Activated T-helper 1 cell treated with anti-CD3 and anti-CD28 coated beads, Interleukin-2, amount 50 U/mL, for 16 hours (primary cell): ENCODE measurements at places on chromosomes 16 and 17.

- no peak for DNase-seq
Observed at GRCh38 chr16:89065458-89065822, 28.2 kb upstream of the ACSF3 start.

DNA sequence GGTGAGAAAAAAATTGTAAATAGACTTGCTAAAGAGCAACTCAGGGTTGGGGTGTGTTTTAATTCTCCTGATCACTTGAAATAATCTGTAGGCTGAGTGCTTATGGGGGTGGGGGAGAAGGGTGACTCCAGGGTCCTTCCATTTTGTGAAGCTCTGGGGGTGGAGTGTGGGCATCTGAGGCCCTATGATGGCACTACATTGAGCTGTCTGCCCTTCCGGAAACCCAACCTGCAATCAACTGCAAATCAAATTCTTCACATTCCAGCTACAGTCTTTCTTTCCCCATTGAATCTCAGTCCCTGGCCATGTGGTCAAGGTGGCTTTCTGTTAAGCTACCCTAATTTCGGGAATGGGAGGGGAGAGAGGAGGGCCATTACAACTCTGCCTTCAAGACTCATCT is 6.0 kb upstream of the CDC6 start:
- no peak for DNase-seq

DNA sequence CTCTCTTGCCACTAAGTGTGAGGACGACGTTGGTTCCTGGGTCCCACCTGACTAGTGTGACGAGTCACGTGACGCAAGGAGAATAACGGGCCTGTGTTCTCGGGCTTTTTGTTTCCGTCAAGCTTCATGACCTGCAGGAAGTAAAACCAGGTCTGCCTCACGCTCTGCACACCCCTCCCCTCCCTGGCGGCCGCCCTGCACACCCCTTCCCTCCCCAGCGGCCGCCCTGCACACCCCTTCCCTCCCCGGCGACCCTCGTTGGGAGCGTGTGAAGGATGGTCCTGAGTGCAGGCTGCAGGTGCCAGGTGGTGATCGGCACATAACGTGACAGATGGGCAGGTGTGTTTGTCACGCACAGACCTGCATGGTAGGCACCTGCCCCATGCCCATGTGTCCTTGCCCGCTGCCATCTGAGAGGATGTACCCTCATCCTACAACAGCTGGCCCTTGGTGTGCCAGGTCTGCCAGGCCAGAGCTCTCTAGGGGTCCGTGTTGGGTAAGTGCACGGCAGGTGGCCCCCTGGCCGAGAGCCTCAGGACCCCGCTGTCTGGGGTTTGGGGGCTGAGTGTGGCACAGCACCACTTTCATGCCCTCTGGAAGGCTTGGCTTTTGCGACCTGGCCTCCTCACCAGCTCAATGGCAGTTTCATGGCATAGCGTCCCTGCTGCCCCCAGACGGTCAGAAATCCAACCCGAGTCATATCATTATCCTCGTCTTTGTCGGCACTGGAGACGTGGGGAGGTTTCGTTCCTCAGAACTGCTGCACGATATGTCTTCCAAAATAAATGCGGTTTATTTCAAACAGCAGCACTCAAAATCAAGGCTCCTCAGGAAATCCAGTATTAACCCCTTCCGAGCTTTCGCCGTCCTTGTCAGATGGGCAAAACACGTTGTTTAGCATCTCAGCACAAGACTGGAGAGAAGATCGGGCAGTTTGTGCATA is 191.8 kb upstream of the CHMP6 start:
- no peak for DNase-seq

GRCh38 chr17:78674156-78674555 is 97.0 kb upstream of the DNAH17 start:
- no peak for DNase-seq

- DNase-seq = no peak
Observed at GRCh38 chr17:81910840-81911276, 341 bp downstream of the PCYT2 start.

DNA sequence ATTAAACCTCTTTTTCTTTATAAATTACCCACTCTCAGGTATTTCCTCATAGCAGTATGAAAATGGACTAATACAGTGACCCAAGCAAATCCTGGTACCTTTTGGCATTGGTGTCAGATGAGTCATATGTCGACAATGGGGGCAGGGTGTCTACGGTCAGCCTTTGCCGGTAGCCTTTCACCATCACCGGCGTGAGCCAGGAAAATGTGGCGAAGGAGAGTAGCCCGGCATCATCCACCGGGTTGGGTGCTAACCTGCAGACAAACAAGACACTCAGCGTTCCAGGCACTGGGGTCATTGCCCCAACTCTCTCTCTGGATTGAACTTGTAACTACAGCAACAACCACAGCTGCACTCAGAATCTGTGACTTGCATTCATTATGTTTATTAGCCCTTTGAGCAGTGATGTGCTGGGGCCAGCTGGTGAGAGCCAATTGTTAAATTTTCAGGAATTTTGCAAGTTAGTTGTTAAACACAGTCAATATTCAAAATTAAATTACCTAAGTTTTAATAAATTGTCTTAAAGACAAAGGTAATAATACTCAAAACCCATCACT is 11.9 kb downstream of the ABCC12 start:
- no peak for DNase-seq

DNA sequence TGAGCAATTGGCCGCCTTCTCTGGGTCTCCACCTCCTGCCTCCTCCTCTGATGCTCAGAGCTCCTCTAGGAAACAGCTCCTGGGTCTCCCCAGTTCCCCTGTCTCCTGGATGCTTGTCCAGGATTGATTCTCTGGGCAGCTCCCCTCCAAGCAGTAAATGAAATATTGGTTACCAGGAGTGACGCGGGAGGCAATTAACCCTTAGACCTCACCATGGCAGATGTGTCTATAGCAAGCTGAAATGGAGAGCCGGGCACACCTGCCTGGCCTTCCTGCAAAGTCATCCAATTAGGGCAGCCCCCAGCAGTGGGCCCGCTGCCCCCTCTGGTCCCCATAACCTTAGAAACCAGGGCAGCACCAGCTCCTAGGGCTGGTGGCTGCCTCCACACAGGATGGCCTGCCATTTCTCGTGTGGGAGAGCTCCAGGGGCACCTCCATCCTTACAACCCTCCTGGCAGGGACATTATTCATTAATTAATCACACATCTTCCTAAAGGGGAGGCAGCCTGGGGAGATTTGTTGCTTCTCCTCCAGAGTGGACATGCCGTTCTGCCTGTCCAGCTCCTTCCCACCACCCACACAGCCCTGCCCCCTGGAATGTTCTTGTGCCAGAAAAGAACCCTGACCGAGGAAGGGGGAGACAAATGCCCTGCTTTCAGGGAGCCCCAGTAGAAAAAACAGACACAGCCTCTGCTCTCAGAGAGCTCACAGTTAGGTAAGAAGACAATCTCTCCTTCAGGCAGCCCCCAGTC is 8.3 kb upstream of the KIF18B start:
- no peak for DNase-seq

- peak; percentile 16 for DNase-seq
Observed at GRCh38 chr17:2398655-2399571, 1.9 kb downstream of the MNT start.

DNA sequence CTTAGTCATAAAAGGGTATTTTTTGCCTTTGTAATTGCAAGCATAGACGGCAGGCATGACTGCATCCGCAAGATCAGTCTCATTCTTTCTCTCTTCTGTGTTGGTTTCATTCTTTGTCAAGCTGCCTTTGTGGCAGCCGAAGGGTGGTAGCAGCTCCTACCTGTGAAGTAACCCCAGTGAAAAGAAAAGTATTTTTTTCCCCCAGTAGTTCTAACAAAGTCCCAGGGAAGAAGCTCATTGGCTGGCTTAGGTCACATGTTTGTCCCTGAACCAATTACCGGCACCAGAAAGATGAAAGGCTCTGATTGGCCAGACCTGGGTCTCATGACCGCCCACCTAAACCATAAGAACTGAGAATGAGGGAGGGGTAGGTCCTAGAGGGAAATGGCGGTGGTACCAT is 110.7 kb downstream of the RAP1GAP2 start:
- DNase-seq = peak; percentile 2

GRCh38 chr17:73103641-73104335 is 11.3 kb upstream of the SLC39A11 start:
- no peak for DNase-seq

DNA sequence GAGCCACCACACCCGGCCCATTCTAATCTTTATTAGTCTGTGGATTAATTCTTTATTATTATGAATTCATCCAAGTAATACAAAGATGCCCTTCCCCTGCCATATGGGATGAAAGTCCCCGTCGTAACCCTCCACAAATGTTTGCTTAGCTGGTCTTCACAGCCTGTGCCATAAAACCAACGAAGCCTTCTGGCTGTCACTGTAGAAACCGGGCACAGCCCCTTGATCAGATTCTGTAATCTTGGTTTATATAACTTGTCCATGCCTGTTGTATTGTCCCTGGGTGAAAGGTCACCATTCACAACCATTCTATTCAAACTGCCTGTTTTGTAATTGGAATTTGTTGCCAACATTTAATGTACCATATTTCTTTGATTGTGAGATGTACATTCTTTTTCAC is 66.5 kb downstream of the ATP2C2 start:
- no peak for DNase-seq

DNA sequence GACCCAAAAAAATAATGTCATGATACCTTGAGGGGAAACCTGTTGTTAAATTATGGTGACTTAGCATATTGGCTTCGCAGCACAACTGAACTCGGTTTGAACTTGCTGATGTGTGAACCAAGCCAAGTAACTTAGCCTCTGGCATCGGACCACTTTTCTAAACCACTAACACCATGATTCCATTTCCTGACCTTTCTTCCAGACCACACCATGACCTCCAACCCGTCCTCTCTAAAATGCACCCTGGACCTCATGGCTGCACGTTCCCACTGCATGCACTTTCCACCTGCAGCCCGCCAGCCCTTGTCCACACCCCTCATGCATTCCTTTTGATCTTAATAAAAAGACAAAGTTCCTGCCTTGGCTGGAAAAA is 29.3 kb downstream of the DYNLRB2 start:
- DNase-seq = no peak

DNA sequence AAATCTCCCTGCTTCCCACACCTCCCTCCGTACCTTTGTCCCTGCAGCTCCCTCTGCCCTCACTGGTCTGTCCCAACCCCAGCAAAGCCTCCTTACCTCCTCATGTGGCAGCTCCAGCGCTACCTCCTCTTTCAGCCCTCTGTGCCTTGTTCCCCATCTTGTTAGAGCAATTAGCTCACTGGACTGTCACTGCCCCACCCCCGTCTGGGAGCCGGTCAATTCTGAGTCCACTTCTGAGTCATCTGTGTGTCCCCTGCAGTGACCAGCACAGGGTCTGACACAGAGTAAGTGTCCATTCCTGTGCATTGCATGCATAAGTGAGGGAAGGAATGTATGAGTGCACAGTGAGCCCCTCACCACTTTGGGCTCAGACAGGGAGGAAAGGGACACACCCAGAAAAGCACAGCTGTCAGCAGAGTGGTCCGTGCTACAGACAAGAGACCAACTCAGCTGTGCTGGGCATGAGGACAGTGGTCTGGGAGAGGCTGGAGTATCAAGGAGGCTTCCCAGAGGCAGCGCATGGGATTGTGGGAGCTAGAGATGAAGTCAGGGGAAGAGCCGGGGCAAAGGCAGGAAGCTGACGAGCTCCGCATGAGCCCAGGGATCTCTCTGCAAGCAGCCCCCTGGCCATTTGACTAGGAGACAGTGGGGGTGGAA is 45.9 kb downstream of the PITPNM3 start:
- no peak for DNase-seq

DNA sequence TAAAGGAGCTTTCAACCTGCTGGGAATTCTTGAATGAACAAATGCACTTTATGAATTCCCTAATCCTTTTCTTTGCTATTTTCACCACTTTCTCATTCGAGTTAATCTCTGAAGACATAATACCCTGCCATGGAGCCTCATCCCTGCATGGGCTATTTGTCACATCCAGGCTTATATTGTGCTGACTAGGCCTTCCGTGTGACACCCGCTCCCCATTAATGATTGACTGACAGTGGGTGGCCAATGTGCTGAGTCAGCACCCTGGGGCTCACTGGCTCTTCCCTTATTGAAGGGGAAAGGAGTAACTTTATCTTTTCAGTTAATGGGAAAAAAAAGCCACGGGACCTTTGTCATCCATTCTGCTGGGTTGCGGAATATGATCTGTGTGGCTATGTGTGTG is 1024.8 kb upstream of the EEF2KMT start:
- DNase-seq = no peak

DNA sequence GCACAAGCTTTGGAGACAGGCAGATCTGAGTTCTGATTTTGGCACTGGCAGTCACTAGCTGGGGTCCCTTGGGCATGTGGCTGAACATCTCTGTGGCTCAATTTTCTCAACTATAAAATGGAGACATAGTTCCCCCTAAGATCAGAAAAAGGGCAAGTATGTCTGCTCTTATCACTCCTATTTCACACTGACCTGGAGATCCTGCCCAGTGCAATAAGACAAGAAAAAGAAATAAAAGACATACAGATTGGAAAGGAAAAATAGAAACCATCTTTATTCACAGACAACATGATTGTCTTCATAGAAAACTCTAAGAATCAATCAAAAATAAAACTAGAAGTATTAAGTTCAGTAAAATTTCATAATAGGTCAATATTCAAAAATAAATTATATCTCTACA is 56.0 kb upstream of the LHX1 start:
- no peak for DNase-seq

- DNase-seq = no peak
Observed at GRCh38 chr17:82338858-82339633, 5.5 kb upstream of the SECTM1 start.

DNA sequence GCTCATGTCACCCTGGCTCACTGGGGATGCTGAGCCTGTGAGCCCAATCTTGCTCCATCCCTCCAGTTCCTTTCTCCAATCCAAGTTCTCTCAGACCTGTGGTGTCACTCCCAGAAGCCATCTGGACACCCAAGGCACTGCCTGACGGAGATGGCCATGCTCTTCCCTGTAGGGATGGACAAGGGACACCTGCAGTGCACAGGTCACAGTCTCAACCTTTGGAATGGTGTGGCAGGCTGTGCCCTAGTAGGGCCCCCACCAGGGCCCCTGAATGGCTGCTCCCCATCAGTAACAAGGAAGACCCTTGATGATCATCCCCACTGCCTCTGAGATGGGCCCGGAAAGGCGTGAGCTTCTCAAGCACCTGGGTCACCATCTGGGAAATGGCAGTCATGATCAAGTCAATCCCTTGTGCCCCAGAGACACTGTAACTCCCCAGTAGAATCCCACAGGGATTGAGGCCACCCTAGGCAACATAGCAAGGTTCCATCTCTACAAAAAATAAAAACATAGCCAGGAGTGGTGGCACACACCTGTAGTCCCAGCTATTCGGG is 822.5 kb downstream of the KCNJ18 start:
- DNase-seq = no peak

- no peak for DNase-seq
Observed at GRCh38 chr17:77540531-77540930, 399.8 kb downstream of the SEC14L1 start.

DNA sequence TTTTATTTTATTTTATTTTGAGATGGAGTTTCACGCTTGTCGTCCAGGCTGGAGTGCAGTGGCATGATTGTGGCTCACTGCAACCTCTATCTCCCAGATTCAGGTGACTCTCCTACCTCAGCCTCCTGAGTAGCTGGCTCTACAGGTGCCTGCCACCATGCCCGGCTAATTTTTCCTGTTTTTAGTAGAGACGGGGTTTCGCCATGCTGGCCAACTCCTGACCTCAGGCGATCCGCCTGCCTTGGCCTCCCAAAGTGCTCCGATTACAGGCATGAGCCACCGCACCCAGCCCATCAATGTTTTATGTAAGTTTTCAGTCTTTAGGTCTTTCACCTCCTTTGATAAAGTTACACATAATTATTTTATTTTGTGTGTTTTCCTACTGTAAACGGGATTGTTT is 154.6 kb downstream of the COPRS start:
- DNase-seq = no peak

- no peak for DNase-seq
Observed at GRCh38 chr16:19690196-19690595, 27.8 kb downstream of the KNOP1 start.

GRCh38 chr16:10751291-10751697 is 7.7 kb downstream of the NUBP1 start:
- DNase-seq = no peak
